Lower lobe of right lung (tissue), 2 donors: ENCODE measurements at places on chromosomes 6 and 20.

GRCh38 chr20:53847139-53847836 is 223.1 kb downstream of the BCAS1 start:
- no peak for DNase-seq

DNA sequence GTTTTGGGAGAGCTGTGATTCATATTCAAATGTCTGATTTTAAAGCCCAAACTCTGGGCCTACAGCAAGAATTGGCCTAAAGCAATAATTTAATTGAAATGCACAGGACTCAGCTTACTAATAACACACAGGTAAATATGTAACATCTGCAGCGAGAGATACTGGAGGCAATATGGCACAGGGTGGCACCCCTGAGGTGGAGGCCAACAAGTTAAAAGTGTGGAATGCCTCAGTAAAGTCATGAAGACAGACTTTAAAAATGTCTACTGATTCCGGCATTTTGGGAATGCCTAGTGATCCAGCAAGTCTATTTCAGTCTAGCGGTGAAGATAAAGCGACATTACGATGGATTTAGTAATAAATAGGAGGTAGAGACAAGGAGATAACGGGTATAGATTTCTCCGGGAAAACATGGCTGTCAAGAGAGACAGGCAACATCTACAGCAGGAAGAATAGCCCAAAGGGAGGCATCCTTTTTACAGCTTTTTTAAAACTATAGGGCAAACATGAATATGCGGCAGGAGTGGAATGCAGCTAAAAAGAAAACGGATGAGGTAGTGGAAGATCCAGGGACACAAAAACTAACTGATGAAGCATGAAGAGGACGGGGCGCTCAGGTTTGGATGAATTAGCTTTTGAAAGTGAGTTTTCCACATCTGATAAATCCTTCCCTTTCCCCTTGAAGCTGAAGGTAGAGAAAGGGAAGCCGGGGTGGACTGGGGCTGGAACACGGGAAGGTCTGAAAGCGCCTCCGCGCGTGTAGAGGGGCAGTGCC is 1.2 kb downstream of the NANP start:
- no peak for DNase-seq

- DNase-seq: no peak
These were observed 258.1 kb downstream of the CLIC5 start for GRCh38 chr6:45757443-45758130.

DNA sequence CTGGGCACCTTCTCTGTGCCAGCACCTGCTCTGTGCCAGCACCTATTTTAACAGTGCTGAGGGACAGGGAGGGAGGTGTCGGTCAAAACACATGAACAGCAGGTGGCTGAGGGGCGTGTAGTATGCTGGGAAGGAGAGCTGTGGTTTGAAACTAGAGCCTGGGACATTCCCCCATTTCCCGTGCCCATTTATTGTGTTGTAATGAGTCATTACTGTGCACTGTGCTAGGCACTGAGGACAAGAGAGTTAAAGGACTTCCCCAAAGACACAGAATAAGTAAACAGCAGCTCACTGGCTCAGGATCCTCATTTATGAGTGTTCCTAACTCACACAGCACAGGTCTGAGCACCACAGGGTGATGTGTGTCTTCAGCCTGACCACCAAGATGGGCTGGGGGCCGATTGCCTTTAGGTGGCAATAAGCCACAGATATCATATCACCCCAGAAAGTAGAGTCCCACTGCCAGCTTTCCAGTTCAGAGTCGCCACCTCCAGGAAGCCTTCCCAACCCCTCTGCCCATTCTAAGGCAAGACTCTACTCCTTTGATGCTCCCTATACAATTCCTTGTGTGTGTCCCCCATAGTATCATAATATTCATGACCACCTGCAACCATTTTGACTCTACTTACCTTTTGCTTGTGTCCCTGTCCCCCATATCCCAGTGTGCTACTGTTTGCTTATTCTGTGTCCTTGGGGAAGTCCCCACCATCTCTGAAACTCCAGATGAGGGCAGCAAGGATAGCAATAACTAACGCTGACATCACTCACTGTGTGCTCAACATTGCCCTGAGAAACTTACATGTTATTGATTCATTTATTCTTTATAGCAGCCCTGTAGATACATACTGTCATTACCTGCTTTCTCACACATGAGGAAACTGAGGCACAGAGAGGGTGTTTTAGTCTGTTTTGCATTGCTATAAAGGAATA is 87.3 kb downstream of the TOX2 start:
- DNase-seq: no peak

- no peak for DNase-seq
These were observed 23.1 kb downstream of the FRMD1 start for GRCh38 chr6:168055696-168056489.

- DNase-seq: no peak
These were observed 68.0 kb downstream of the BMP7 start for GRCh38 chr20:57198132-57199072.

GRCh38 chr6:8948733-8949132 is 513.4 kb upstream of the SLC35B3 start:
- DNase-seq: no peak

DNA sequence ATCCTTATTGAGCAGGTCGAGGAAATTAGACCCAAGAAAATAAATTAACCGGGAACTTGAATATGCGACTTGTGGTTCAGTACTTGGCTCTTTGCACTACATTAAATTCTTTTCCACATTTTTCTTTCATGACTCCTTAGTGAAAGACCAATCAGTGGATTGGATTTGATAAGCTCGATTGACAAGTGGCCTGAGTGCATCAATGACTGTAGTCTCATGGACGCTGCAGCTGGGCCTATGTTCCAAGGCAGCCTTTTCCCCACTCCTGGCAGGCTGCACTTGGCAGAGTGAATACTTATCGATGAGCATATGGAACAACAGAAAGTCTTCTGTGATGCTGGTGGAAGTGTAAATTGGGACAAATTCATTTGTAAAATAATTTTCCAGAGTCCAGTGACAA is 210.8 kb upstream of the EXOC2 start:
- no peak for DNase-seq

GRCh38 chr20:32796981-32797451 is 22.7 kb upstream of the MAPRE1 start:
- no peak for DNase-seq

- no peak for DNase-seq
These were observed 284.7 kb upstream of the HSF2 start for GRCh38 chr6:122114717-122115116.

DNA sequence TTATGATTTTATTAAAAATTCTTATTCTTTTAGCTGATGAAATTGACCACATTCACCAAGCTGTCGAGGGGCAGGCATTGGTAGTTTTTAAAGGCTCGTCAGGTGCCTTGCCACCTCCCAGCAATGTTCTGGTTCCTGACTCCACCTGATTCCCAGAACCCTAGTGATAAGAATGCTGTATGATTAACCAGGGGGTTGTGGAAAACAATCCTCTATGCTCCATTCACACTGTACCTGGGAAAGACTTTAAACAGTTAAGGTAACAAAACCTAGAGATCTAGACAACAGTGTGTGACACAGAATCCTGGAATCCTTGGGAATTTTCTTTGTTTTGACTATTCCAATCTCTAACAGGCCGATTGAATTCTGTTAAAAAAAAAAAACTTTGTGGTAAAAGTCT is 165.7 kb upstream of the OLIG3 start:
- DNase-seq: no peak
